Activated T-cell treated with anti-CD3 and anti-CD28 coated beads, Interleukin-2, amount 50 U/mL, for 4 hours (primary cell): ENCODE measurements at places on chromosomes 4 and X. TPM values are rescaled to one million over a fixed set of nuclear protein-coding genes. Genes with fewer than 3 reads are reported as not detected.

Gene RHOXF1
- not detected for total RNA-seq

DNA sequence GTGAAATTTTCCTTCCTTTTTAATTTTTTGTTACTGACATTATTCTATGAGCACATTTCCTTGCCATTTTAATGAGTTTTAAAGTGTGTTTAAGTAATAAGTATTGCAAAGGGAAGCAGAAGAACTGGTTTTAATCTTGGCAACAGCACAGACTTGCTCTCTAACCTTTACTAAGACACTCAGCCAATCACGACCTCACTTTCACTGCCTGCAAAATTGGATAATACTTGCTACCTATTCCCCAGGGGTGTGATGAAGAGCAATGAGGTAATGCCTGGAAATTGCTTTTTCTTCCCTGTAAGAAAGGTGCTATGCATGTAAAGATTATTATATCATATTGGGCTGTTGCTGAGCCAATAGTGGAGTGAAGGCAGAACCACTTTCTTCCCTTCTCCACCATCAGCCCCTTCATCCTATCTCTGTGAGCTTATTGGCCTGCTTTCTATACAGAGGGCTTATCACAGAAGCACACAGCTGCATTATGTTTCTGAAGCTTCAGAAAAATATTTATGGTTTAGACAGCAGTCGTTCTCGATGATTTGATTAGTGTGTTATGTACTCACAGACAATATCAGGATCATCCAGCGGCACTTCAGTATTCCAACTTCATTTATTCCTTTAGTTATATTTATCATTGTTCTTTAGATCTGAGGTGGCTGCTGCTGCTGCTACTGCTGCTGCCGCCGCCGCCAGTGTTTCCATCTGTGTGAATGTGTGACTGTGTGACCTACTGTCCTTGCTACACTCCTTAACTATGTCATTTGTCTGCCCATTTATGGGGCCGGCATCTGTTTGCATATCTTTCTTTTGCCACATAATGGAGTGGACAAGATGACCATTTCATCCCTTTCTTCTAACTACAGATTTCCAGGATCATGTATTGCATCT lies 255.1 kb downstream of the C4orf33 start:
- no peak for DNase-seq

DNA sequence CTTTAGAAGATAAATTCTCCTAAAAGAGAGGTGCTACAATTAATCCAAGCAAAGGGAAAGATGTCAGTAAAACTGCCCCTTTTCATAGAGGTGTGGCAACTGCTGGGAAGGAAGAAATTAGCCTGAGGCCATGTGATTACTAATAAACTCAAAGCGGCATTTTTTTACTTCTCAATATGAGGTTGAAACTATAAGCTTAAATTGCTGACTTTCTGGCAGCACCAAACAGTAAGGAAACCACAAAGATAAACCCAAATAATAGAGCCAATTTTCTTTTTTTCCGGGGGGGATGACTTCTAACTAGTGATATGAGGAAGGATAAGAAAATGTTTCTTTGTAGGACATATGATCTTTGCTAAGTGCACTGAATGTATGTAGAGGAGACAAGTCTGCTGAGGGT lies 30.9 kb downstream of the AR start:
- DNase-seq: no peak

DNA sequence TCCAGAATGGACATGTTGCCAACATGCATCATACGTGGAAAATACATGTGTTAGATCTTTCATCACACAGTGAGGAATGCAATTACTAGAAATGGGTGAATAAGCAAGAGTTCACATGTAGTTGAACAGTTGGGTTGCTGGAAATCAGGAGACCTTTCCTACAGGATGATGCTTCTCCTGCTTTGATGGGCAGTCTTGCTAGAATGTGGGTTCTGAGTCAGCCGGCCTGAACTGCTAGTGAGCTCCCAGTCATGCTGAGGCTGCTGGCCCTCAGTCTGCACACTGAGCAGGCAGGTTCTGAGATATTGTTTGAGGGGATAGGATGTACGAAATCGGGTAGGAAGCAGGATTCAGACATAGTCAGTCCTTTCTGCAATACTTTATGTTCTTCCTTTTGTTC lies 20.2 kb downstream of the MSL3 start:
- no peak for DNase-seq

DNA sequence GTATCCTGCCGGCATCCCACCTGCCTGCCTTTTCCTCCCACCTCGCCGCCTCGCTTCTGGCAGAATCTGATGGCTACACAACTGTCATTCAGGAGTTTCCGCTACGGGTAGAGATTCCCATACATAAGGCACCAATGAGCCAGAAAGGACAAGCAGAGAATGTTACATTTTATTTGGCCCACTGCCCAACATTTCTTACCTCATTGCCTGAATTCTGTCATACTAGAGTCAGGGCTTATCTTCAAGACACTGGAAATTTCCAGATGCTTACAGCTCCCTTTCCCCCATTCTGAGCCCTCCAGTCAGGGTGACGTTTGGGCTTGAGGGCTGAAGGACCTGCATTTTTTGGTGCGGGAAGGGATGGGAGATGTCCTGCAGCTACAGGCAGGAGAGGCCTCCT lies 113.0 kb downstream of the NHS start:
- DNase-seq: no peak

DNA sequence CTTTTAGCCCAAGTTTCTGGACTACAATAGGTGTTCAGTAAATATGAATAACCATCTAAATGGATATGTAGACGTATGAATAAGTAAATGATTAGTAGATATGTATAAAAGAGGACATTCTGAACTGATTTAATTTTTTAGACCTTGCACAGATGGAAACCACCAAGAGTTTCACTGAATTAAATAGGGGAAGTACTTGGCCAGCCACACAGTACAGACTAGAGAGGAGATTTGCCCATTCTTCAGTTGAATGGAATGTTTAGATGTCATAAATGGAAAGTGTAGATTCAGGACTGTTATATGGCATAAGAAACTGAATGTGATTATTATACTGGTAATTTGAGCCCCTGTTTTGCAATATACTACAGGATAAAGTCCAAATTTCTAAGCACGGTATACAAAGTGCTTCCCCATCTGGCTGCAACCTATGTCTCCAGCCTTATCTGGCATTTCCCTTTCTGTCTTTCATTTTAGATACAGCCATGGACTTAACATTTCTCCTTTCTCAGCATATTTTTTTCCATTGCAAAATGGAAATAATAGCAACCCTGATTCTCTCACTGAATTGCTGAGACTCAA lies 137.8 kb upstream of the HS3ST1 start:
- no peak for DNase-seq

GRCh38 chr4:121728066-121728465 lies 31.3 kb upstream of the ANXA5 start:
- no peak for DNase-seq
